Activated CD4-positive, alpha-beta T cell treated with anti-CD3 and anti-CD28 coated beads, Interleukin-2, amount 50 U/mL, for 1 hour (primary cell): ENCODE measurements at places on chromosomes 4 and X.

GRCh38 chr4:20532116-20532790, 168.0 kb upstream of the PACRGL start:
- no peak for DNase-seq

DNA sequence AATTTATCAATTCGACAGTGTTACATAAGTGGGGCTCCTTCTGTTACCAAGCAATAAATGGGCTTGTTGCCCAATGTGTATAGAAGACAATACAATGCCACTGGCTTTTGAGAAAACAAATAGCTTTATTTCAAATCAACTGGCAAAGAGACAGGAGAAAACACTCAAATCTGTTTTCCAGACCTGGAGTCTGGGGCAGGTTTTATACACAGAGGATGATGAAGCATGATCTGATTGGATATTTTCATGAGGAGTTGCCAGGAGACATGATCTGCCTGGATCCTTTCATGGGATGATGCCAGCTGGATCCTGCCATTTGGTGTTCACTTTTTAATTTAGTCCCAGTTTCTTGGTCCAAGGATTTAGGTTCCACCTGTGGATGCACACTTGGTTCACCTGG, 287.9 kb downstream of the CXXC4 start:
- no peak for DNase-seq

- DNase-seq, result no peak
Measured at GRCh38 chrX:48490661-48491060, 14.7 kb downstream of the FTSJ1 start.

DNA sequence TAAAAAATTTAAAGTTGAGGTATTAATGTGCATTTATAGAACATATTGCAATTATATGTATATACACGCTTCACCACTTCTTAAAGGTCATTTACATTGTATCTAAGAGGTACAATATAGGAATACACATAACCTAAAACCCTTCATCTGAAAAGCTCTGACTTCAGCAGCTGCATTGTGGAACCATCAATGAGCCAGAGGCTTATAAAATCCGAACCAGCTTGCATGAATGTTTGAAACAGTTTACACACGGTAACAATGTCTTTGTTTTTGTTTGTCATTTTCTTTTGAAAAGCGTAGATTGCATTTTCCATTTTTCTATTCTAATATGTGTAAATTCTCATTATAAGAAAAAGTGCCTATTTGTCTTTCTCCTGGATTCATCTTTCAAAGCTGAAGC, 221.6 kb downstream of the DCLK2 start:
- no peak for DNase-seq

DNA sequence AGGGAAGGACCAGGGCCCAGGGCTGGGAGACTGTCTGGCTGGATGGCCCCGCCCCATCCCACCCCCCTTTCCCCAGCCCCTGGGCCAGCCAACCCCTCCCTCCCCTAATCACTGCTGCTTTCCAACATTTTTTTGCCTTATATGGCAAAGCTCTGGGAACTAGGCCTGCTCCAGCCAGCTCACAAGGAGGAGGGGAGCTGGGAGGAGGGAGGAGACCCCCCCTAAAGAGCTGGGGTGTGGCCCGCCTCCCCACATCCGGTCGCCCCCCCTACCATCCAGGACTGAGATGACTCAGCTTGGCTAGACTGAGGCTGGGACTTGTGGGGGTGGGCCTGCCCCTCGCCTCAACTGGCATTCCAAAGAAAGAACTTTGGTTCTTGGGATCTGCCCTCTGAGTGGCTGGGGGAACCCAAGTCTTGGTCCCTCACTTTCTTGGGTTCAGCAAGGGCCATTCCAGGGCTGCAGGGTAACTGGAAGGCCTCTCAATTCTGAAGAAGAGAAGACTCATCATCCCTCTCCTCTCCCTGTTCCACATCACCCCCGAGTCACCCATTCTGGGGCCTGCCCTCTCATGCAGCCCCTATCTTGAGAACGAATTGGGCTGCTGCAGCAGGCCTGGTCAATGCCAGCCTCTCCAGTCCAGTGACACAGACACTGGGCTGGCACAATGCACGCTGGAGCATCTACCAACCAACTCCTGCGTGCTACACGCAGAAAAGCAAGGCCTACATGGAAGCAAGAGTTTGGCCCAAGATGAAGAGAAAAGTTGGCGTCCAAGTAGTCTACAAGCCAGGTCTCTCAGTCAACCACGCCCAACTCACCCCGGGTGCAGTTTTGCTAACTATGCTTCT, 4.8 kb downstream of the FLNA start:
- peak; percentile 69 for DNase-seq

DNA sequence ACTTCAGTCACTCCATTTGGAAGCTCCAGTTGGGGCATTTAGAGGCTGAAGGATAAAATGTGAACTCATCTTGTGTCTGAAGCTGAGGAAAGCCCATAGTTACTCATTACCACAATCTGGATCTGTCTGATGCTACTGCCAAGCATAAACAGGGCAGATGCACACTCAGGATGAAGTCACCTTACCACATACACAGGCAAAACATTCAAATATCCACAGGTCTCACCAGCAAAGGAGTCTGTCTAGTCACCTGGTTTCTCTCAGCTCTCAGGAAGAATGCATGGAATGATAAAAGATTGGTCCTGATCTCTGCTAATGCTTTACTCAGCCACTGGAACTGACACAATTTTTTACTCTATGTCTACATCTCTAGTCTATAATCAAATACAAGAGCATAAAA, 13.0 kb upstream of the ODAPH start:
- DNase-seq, result no peak

- DNase-seq, result no peak
Measured at GRCh38 chrX:47621851-47622250, 2.2 kb upstream of the SYN1 start.
